ENCODE measurements at places on chromosomes 6 and 20. TPM values are rescaled to one million over a fixed set of nuclear protein-coding genes. Genes with fewer than 3 reads are reported as not detected.

Gene PROKR2
- not detected for total RNA-seq

Gene BPI
- total RNA-seq = not detected

Gene UTRN
- 115 TPM for total RNA-seq

Gene NDUFAF4
- total RNA-seq = 11.7 TPM

Gene PSORS1C1
- total RNA-seq = 3.0 TPM

Gene CCDC170
- total RNA-seq = 3.9 TPM

Gene SLC35B3
- total RNA-seq = 29.8 TPM

Gene CPXM1
- 10.8 TPM for total RNA-seq

Gene PCMTD2
- total RNA-seq = 54.0 TPM

Gene TCF15
- not detected for total RNA-seq

Gene BPIFB2
- not detected for total RNA-seq

Gene TFAP2D
- not detected for total RNA-seq

Gene LPIN3
- total RNA-seq = 5.6 TPM

Gene IPCEF1
- total RNA-seq = 0.32 TPM

Gene TSPO2
- not detected for total RNA-seq

Gene SNX3
- total RNA-seq = 142 TPM

Gene SYNCRIP
- 56.7 TPM for total RNA-seq

Gene CLDN20
- not detected for total RNA-seq

Gene ZNF165
- total RNA-seq = 0.86 TPM

Gene HLA-DRA
- not detected for total RNA-seq

Gene THBS2
- total RNA-seq = 478 TPM

Gene WFDC2
- not detected for total RNA-seq

Gene CPNE5
- 0.32 TPM for total RNA-seq

Gene SIRPD
- total RNA-seq = under 0.01 TPM

Gene SLC24A3
- 4.2 TPM for total RNA-seq

Gene LY6G6C
- total RNA-seq = not detected

Gene CST1
- total RNA-seq = 11.3 TPM

Gene ZNF292
- total RNA-seq = 32.8 TPM

Gene GRIK2
- 20.6 TPM for total RNA-seq

Gene LY6G6D
- not detected for total RNA-seq

All from fibroblast of villous mesenchyme (primary cell).